HCEC 1CT (cell line): ENCODE measurements at places on chromosomes 2 and 18.

- DNase-seq, result no peak
These were observed 240.2 kb downstream of the SH3BP4 start for GRCh38 chr2:235191978-235192377.

DNA sequence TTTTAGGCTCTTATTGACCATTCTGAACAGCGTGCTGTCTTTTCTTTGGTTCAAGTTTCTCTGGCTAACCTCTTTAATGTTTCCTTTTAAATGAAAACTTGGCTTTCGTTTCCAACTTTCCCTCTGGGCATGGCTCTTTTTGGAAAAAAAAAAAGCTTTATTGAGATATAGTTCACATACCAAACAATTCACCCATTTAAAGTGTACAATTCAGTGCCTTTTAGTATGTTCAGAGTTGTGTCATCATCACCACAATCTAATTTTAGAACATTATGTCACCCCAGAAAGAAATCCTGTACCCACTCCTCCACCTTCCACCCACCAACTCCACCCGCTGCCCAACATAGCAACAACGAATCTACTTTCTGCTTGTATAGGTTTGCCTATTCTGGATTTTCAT is 322.4 kb downstream of the ADCYAP1 start:
- no peak for DNase-seq

- DNase-seq, result no peak
These were observed 22.2 kb downstream of the INPP5D start for GRCh38 chr2:233082222-233082930.

GRCh38 chr2:235140801-235141081 is 188.9 kb downstream of the SH3BP4 start:
- no peak for DNase-seq

DNA sequence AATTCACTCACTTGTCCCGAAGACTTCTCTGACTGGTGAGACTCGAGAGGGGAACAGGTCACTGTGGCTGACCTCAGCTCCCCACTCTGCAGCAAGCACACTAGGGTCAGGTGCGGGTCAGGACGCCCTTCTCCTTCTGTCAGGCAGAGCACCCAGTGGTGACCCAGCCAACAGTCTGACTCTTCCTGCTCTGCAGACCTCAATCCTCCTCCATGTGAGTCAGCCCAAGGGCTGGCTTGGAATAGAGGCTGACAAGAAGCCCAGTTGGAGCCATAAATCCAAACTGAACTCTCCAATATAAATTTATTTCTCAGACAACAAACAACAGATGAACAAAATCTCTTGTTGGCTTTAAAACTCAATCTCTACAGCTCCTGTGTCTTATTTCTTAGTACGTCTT is 253.1 kb downstream of the SH3BP4 start:
- DNase-seq, result no peak

DNA sequence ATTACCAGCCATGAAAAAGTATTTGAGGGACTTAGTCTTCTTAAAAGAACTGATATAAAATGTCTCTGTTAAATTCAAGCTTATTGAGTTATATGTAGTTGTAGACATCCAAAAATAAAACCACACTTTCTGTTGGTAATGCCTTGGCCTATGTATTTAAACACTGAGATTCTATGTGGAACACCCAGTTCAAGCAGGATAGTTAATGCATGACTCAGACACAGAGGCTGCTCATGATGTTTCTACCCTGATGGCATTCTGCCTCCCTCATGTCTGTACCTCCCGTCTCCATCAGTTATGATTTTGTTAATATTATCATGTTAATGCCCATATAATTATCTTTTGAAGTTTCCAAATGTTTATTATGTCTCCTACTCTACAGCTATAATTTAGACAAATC is 164.5 kb downstream of the XIRP2 start:
- peak; percentile 71 for DNase-seq

- DNase-seq, result no peak
These were observed 199.7 kb upstream of the BOD1L2 start for GRCh38 chr18:56947236-56947635.

GRCh38 chr18:75735291-75735690 is 307.8 kb upstream of the SMIM21 start:
- DNase-seq, result no peak

- DNase-seq, result no peak
These were observed 3.3 kb upstream of the OSBPL6 start for GRCh38 chr2:178191004-178191508.

- DNase-seq, result no peak
These were observed 224.2 kb upstream of the CTAGE1 start for GRCh38 chr18:22641958-22642357.

DNA sequence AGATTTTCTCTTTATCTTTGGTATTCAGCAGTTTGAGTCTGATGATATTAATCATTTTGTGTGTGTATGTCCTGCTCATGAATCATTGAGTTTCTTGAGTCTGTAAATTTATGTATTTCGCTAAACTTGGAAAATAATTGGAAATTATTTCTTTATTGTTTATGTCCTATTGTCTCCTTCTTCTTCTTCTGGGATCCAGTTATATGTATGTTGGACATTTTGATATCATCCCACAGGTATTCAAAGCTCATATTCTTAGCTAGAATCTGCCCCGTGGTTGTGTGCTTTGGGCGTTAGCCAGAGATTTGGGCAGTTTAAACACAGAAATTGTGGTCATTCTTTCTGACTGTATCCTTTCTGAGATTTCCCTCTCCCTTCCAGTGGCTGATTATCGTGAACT is 243.0 kb upstream of the SPRED2 start:
- no peak for DNase-seq

DNA sequence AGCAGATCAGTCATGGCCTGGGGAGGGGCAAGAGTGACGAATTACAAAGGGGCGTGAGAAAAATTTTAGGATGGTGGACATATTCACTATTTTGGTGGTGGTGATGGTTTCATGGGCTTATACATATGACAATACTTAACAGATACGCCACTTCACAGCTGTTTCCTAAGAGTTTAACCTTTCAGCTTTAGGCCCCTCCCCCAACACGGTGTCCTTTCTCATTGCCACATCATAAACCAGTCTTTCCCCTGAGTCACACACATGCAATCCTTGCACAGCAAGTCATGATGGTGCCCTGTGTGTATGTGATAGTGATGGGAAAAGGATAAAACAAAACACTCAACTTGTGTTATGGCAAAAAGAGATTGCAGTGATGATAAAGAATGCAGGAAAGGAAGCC is 47.6 kb upstream of the IL1R1 start:
- peak; percentile 97 for DNase-seq

DNA sequence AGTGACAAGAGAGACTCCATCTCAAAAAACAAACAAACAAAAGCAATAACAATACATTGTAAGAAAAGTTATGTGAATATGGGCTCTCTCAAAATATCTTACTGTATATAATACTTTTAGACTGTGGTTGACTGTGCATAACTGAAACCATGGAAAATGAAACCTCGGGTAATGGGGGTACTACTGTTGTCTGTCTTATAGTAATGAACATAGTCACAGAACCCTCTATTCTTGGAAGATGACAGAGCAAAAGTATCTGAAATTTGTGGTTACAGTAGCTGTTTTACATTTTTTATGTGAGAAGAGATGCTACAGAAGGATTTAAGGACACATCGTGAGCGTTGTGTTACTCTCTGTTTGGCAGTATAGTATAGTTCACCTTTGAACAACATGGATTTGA is 60.5 kb downstream of the MAP4K4 start:
- DNase-seq, result no peak

DNA sequence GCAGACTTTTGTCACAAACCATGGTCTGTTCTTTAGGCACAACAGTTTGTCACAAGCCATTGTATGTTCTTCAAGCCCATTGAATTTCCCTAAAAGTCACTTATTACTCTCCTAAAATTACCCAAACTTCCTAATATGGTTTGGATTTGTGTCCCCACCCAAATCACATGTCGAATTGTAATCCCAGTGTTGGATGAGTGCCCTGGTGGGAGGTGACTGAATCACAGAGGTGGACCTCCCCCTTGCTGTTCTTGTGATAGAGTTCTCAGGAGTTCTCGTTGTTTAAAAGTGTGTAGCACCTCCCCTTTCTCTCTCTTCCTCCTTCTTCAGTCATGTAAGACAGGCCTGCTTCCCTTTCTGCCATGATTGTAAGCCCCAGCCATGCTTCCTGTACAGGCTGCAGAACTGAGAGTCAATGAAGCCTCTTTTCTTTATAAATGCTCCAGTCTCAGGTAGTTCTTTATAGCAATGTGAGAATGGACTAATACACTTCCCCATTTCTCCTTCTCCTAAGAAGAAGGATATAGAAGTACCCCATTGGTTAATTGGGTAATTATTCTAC is 11.2 kb upstream of the GYPC start:
- no peak for DNase-seq

GRCh38 chr2:85545780-85546240 is 6.8 kb downstream of the MAT2A start:
- peak; percentile 32 for DNase-seq

DNA sequence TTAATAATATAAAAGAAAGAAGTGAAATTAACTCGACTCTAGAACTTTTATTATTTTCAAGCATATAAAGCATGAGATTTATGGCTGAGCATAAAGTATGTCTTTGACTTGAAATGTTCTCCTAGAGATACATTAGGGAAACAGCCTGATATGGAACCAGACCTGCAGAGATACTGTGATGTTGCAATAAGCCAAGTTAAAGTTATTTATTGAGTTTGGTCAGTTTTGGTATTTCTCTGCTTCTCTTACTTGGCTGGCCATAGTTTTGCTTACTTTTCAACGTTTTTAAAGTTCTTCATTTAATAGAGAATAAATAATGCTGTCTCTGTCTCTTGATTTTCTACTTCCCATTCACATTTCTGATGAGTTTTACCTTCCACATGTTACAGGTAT is 76.0 kb downstream of the GFPT1 start:
- no peak for DNase-seq

- no peak for DNase-seq
These were observed 375.2 kb upstream of the MYT1L start for GRCh38 chr2:2706306-2706705.

GRCh38 chr2:236334122-236334876 is 70.1 kb upstream of the ASB18 start:
- DNase-seq, result no peak

DNA sequence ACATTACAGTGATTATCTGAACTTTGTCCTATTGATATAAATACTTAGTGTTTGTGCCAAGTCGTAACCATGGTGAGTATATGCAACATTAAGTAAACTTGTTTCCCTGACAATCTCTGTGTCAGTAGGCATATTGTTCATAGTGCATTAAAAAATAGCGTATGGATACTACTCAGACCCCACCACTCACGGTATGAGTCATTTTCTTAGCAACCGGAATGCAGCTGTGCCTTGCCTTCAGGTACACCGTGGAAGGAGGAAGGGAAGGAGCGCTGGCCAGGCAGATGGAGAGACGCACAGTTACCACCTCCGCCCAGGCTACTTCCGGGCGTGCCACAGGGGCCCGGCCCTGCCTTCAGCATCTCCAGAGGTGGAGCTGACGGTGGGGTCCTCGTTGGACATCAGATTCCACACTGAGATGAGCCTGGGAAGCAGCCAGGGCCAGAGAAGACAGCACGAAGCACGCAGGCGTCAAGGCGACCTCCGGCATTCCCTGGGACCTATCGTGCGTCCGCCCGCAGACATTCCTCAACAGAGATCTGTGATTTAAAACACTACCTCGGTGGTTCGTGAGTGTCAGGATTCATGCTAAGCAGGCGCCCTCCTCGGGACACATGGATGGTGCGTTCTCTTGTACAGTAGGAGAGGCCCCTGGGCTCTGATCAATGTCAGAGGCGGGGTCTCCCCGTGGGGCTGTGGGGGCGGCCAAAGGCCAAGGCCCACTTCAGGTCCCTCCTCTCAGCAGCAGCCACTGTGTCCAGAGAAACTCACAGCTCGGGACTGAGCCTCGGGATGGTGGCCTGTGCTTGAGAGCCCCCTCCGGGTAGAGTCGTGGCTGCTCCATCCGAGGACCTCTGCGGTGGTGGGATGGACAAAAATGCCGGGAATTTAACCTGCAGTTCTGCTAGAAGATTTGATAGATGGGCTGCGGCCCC is 82.2 kb upstream of the HDAC4 start:
- no peak for DNase-seq

DNA sequence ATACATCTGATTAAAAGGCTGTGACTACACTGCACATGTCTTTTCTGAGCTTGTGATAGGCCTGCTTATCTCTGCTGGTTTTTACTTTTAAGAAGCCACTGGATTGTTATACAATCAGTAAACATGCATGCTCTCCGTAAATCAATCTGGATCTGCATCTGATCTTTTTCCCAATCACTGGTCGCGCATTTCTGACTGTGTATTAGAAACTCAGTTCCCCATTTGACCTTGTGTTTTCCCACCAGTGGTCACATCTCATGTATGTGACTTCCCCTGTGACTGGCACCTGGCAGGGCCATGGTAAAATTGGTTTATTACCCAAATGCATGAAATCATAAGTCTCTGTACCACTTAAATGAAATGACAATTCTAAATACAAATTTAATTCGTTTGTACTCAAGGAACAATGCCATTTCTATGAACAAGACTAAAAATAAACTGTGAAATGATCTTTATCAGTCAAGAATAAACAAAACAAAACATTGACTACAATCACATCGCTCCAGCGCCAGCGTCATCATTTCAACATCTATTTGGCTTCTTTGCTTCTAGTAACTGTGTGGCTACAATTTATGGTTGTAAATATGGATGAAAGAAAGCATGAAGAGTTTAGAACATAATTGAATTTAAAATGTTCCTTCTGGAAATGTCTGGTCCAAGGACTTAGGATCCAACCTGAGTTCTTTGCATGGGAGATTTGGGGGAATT is 396.6 kb upstream of the TRIB2 start:
- peak; percentile 34 for DNase-seq

- DNase-seq, result no peak
These were observed 697.9 kb upstream of the FANCL start for GRCh38 chr2:58938988-58939387.

- no peak for DNase-seq
These were observed 17.1 kb downstream of the SNRPD1 start for GRCh38 chr18:21629089-21629832.

DNA sequence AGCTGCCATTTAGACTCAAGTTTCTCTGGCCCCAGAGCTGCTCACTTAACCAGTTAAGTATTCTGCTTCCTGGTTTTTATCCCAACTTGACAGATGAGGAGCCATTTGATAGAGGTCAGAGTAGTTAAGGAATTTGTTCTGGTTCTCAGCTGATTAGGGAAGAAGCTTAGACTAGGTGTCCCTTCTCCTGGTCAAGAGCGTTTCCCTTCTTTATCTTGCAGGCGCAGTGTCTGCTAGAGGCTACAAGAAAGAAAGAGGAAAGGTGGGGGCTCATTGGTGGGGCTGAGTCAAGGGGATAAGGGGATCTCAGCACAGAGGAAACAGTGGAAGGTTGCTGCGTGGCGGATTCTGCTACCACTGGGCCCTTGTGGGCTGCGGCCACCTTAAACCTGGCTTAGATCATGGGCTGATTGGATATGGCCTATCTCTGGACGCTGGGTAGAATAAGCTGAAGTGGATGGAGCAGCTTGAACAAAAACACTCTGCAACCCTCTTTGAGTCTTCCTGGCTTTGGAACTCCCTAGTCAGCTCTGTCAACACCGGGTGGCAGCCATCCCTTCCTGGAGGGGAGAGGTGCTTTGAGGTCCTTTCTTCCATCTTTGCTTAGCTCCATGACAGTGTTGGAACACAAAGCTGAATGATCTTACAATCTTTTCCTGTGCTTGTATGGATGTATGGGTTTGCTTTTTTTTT is 70.8 kb downstream of the QPCT start:
- DNase-seq, result peak; percentile 36
